Activated effector memory CD4-positive, alpha-beta T cell treated with anti-CD3 and anti-CD28 coated beads, Interleukin-2, amount 50 U/mL, for 16 hours (primary cell): ENCODE measurements at places on chromosomes 13 and 19.
A peak's percentile ranks its signal among the peaks of the same experiment; 100 is the strongest.

- no peak for DNase-seq
Observed at GRCh38 chr13:49046002-49046401, 70.3 kb downstream of the FNDC3A start.

DNA sequence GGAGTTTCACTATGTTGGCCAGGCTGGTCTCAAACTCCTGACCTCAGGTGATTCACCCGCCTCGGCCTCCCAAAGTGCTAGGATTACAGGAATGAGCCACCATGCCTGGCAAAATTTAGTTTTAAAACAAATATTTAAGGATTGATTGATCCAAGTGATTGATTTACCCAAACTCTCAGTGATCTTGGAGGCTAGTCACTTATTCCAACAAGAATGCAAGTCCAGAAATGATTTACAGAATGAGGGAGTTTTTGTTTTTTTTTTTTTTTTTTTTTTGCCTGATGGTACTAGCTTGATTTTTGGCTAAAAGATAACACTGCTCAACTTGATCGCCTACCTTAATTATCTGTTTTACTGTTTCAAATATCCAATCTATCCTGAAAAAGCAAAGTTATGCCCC lies 5.7 kb upstream of the TEX26 start:
- no peak for DNase-seq

DNA sequence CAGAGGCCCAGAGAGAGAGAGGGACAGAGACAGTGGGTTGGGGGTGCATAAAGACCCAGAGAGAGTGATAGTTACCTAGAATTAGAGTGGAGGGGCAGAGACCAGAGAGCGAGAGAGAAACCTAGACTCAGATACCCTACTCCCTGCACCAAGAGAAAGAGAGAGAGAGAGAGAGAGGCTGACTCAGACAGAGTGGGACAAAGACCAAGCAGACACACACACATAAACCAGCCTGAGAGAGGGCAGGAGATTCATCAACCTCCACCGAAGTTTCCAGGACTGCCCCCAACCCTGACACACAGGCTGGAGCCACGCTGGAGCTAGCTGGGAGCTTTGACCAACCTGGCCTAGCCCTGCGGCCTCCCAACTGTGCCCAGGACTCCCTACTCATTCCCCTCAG lies 12.9 kb downstream of the SYT3 start:
- no peak for DNase-seq

DNA sequence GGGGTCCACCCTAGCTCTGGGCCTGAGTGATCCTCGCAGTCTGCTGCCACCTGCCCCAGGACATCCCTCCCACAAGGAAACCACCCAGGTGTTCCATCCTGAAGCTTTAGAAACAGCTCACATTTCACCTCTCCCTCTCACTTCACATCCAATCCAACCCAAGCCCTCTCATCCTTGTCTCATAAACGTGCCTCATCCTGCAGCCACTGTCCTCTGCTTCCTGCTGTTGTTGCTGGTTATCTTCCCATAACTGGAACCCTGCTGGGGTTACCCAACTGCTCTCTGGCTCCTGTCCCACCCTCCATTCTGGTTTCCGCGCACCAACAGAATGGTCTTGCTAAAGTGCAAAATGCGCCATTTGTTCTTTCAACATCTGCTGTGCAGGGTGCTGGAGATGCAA lies 59.7 kb upstream of the MTIF3 start:
- DNase-seq, result no peak

DNA sequence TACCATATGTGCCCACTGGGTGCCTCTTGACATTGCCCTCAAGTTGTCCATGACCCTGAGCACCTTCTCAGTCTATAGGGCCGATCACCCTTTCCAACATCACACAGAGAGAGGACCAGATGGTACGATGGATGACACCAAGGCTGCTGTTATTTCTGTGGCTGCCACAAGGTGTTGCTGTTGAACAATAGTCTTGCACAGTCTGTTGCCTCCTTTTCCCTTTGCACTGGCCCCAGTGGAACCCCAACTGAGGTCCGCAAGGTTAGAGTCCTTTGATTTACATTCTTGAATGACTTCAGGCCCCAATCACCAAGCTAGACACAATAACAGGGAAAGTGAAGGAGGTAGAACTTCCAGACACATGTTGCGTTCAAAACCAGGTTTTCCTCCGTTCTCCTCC lies 52.0 kb downstream of the TINCR start:
- DNase-seq, result no peak

- DNase-seq, result no peak
Observed at GRCh38 chr19:27792576-27793127, 1420.3 kb downstream of the UQCRFS1 start.

DNA sequence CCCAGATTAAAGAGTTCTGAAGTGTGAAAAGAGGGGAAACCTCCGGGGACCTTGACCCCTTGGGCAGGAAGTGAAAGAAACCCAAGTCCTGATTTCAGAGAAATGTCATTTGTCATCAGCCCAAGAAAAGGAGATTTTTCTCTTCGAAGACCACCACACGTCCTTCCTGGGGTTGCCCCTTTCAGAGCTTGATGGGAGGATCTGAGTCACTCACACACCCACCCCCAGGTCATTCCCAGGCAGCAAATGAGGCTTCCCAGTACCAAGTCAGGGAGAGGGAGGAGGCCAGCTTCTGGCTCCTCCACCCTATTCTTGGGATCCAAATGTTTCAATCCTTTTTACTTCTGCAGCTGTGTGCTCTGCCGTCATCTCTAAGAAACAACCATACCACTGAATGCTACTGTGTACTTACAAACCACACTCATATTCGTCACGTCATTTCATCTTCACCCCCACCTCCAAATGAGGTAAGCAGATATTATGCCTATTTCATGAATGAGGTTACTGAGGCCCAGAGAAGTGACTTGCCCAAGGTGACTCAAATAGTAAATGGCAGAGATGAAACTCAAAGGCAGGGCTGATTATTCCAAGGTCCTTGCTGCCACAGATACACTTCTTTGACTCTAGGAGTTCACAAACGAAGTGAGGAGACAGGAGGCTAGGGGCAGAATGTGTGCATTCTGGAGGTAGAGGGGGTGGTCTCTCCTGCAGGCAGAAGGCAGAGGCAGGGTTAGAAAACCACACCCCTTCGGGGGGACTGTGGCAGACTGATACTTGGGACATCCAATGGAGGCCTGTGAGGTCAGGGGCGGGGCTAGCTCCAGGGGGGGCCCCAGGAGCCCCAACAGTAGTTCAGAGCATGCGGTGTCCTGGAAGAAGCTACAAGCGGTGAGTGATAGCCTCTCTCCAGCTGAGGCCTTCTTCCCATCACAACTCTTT lies 5.0 kb upstream of the KMT2B start:
- peak; percentile 82 for DNase-seq

DNA sequence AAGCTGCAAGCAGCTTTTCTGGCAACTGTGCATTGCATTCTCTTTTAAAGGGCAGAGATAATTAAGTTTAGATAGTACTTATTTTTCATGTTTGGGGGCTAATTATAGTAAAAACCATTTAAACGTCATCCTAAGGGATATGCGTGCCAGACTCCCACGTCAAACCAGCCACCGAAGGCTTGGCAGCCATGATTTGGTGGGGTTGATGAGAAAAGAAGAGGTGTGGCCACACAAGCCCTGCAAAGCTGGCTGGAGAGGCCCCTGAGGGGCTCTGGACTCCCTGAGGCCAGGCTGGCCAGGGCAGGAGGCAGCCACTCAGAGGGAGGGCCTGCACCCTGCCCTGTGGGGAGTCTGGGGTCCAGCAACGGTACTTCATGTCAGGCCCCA lies 17.5 kb downstream of the PEPD start:
- DNase-seq, result no peak

DNA sequence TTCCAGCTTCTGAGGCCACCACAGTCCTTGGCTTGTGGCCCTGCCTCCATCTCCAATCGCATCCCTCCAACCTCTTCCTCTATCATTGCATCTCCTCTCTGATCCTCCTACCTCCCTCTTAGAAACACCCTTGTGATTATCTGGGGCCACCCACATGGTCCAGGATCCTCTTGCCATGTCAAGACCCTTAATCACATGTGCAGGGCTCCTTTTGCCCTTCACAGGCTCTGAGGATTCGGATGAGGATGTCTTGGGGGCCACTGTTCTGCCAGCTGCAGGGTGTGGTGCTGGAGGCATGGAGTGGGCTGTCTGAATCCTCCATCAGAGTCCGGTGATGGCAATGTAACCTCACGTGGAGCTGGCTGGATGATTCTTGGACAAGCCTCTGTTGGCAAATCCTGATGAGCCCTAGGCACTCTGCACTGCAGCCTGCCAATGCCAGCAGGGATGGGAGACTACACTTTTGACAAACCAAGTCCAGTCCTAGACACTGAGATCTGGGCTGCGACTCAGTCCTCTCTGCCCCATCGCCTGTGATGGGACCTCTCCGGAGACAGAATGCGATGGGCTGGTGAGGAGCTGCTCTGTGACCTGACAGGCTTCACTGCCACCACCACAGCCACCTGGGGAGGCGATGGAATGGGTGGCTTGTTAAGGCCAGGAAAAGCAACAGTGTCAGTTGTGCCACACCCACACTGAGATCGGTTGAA lies 61.2 kb downstream of the CCDC70 start:
- DNase-seq, result no peak
